ENCODE measurements at places on chromosomes 3 and 15.
A peak's percentile ranks its signal among the peaks of the same experiment; 100 is the strongest.

DNA sequence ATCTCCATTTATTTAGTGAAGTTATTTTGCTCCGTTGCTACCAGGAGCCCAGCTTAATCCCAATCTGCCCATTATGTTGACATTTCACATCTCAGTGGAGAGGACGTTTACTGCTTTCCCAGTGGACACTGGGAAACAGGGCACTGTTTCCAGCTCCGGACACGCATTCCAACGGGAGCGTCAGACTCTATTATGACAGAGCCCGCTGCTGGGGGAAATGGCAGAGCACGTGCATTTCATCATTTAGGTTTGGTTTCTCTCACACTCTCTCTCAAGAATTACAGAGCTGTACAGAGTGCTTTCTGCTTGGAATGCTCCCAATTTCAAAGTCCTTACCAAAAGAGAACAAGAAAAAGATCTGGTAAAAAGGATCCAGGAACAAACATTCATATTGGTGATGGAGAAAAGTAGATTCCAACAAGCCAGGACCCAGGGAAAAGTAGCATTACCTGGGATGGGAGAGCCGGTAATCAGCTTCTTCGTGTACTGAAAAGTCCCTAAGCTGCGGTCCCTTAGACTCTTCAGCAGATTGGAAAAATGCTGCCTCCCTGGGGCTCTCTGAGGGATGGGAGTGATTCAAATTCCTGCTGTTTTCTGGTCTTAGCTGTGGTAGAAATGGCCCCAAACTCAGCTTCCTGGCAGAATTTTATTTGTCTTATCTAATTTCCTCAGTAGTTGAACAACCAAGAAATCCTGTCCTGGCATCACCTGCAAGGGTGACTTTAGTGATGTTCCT, 136.0 kb upstream of the THBS1 start:
- DNase-seq = no peak

- no peak for DNase-seq
These were observed 41.9 kb downstream of the ZNF621 start for GRCh38 chr3:40566694-40567093.

DNA sequence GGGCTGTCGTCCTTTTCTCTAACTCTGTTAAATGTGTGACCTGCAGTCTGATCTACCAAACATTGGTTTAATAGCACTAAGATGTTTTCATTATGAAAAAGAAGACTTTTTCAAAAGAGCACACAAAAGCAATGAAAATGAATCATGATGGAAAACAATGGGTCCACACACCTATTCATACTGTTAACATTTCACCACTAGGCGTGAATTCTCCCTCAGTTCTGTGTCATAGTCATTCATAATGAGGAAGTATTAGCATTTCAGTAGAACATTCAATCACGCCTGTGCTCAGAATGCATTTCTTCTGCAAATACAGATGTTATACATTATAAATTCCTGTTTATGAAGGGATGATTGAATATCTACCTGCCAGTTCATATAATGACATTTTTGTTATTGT, 35.9 kb downstream of the EIF4E3 start:
- no peak for DNase-seq

GRCh38 chr3:27885641-27886040, 163.5 kb upstream of the EOMES start:
- DNase-seq = no peak

- DNase-seq = no peak
These were observed 86.3 kb downstream of the IGF1R start for GRCh38 chr15:98734466-98735199.

GRCh38 chr3:137065381-137065780, 107.6 kb downstream of the IL20RB start:
- peak; percentile 54 for DNase-seq

DNA sequence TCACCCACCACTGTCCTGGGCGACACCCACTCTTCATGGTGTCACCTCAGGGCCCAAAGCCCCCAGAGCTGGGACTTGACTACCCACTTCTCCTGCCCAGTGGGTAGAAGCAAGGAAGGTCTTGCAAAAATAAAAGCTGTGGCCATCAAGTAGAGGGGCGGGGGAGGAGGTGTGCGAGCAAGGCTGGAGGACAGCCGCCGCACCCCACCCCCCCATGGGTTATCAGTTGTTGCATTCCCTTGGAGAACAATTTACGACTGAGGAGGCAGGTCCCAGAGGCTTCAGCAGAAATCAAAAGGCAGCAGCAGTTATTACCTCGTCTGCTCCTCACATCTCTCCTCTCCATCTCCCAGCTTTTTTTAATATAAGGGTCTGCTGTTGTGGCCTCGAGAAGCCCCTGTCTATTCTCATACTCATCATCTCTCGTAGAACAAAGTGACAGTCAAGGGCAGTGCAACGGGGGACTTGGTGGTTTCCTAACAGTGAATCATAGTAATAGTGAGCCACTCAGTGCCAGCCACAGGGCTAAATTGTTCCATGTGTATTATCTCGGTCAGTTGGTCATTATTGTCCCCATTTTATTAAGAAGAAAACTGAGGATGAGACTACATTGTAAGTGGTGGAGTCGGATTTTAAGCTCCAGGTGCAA, 116.4 kb downstream of the PDCD6IP start:
- no peak for DNase-seq

DNA sequence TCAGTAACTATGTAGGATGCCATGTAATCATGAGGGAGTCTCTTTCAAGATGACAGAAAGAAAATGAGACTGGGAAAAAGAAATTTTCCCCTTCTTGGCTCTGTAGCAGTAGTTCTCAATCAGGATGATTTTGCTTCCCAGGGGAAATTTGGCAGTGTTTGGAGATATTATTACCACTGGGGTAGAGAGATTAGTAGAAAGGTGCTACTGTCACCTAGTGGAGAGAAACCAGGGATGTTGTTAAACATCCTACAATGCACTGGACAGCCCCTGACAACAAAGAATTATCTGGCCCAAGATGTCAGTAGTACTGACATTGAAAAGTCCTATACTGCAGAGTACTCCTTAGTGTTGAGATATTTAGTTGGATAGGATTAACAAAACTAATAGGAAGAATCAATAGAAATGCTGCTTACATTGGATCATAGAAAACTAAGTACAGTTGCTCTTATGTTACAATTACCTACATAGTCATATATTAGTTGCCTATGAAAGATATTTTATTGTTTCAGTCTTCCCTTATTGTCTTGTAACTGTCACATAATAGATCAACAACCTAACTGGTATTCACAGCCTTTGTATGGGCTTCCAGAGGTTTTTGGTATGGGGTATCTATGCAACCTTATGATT, 433.3 kb downstream of the RAP2B start:
- peak; percentile 12 for DNase-seq

DNA sequence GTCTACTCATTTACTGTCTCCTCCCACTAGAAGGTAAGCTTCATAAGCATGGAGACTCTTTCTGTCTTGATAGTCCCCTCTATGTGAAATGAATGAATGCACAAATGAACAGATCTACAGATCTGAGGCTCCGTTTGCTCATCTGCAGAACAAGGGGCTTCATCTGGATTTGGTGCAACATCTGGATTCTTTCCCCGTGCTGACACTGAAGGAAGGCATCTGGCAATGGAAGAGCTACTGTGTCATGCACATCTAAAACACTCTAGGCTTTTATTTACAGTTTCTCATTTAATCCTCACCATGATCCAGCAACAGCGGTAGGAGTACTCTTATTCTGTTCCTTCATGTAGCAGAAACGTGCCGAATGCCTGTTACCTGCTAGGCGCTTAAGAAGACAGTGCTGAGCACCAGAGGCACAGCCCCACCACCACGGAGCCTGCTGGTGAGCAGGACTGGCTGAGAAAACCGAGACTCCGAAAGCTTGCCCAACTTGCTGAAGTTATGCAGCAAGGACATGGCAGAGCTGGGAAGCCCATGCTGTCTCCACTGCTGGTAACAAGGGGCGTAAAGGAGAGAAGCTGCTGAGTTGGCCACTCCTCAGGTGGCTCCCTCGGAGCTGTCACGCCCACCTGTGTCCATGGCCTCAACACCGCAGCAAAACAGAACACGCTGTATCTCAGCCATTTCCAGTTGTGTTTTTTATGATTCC, 31.1 kb downstream of the LSM3 start:
- DNase-seq = no peak

GRCh38 chr15:59203008-59203407, 3.6 kb upstream of the LDHAL6B start:
- no peak for DNase-seq

DNA sequence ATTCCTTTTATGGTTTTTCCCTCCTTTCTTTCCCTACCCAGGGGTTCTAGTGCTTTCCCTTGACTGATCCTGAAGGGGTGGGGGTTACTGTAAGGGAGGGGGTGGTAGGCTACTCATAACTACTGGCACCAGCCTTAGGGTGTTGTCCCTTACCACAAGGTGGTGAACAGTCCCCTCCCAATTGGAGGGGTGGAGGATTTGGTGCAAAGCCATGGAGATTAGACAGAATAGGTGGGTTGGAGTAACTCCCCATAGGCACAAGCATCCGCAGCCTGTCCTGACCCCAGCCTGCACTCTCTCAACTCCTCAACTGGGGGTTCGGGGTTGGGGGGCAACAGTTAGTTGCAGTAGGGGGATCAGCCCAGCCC, 2.6 kb upstream of the HYAL2 start:
- no peak for DNase-seq

- DNase-seq = no peak
These were observed 58.2 kb downstream of the TRPM7 start for GRCh38 chr15:50628421-50628820.

- no peak for DNase-seq
These were observed 145.1 kb downstream of the VGLL4 start for GRCh38 chr3:11498646-11499045.

DNA sequence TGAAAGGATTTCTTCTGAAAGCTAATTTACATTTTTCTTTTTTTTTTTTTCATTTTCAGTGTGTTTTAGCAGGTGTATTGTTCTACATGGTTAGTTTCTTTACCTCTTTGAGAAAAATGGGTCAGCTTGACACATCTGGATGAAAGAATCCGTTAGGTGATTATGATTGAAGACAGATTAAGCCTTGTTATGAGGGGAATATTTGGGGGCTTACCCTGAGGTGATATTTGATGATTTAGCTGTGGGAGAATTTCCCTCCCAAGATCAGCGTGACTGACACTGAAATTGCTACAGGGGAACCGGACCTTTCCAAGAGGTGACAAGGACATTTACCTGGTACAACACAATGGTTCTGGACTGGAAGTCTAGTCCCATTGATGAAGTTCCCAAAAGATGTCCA, 147.5 kb downstream of the NFKBIZ start:
- DNase-seq = no peak

DNA sequence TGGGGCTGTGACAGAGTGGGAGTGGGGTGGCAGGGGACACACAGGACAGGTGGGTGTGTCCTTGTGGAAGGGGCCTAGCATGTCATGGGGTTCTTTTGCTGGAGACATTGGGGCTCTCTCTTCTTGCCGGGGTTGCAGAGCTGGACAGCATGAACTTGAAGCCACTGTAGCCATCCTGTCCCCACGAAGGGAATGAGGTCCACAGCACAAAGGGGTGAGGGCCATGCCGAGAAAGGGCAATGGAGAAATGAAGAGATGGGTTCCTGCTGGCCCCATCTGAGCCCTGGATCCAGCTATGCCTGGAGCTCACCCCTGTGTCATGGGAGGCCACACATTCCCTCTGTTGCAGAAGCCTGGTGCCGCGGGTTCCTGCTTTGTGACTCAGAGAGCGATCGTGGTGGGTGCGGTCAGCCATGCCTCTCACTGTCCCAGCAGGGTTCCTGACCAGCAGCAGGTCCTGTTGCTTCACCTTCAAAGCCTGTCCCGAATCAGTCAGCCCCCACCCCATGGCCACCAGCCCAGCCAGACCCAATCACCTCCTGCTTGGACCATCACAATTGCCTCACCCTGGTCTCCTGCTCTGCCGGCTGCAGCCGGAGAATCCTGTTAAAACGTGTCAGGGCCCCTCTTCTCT, 50.0 kb downstream of the DNAJB8 start:
- DNase-seq = no peak

- no peak for DNase-seq
These were observed 12.1 kb upstream of the THSD4 start for GRCh38 chr15:71103102-71103676.

DNA sequence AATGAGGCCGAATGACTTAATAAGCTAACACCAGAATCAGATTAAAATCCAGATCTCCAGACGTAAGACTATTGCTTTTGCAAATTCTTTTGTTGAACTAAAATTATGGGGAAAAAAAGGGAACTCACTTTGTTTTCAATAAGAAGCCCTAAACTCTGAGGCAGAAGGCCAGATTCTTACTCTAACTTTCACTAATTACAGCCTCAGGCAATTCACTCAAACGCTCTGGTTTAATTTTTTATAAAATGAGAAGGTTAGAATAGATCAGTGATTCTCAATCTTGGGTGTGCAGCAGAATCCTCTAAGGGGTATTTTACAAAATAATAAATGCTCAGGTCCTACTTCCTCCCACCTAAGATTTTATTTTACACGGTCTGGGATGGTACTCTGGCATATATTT, 38.1 kb downstream of the C3orf70 start:
- DNase-seq = no peak

DNA sequence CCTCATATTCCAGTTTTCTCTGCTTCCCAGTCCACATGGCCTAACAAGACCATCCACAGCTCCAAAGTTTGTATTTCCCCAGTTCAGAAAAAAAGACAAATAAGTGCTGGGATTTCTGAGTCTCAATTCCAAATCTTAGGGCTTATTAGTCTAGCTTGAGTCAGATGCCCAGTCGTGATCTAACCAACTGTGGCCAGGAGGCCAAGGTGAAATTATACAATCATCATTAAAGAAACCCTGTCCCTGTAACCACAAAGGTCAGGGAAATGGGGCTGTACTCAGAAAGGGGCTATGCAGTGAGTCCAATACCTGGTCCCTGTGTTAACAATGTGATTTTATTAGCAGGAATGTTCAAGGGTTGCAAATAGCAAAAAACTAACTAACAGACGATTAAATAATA, 40.5 kb upstream of the MITF start:
- DNase-seq = no peak

DNA sequence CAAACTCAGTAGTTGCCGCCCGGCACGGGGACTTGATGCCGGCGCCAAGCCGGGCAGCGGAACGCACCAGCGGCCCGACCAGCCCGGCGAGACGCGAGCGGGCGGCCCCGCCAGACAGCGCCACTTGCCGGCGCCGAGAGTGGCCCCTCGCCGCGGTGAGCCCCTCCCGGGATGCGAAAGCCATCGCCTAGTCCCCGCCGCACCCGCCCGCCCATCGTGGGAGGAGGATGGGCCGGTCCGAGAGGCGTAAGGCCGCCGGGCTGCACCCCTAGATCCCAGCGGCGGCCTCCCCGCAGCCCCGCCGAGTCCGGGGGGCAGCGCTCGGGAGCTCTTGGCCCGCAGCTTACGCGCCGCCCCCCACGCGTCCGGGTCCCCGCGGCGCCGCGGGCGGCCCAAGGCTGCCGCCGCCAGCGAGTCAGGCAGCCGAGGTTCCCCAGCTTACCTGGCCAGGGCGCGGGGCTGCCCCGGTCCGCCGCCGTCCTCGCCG, 609 bp downstream of the GOLGA8A start:
- DNase-seq = no peak

DNA sequence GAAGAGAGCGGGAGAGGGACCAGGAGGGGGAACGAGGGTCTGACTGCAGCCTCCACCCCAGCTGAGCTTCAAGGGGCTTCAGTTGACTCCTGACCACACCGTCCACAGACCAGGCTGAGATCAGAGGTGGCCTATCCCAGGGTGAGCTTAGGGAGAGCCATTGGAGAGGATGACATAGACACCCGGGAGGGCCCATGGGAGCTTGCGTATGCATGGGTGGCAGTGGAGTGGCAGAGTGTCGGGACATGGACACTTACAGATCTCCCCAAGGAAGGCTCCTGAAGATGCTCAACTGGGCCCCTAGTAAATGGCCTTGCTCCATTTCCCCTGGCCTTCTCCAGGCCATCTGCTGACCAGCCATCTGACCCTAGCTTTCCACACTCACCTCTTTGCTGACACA, 12.6 kb upstream of the ALAS1 start:
- no peak for DNase-seq
